ENCODE measurements at places on chromosomes 5 and 9.
A peak's percentile ranks its signal among the peaks of the same experiment; 100 is the strongest.

DNA sequence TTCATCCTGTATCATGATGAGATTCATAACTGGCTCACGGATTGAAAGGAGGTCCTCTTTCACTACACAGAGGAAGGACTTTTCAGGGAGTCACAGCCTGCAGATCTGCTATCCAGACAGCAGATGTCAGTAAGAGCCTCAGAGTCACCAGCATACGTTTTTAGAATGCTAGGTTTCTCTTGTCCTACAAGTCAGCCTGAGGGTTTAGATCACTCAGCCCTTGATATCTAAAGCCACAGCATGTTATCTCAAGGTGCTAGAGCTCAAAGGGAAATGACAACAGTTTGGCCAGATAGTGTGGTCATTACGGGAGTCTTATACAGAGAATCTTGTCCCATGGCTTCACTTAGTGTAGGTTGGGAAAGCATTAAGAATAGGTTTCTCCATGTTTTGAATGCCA is 30.9 kb upstream of the SLC46A2 start:
- DNase-seq, result peak; percentile 3

GRCh38 chr5:65820373-65820772 is 98.4 kb downstream of the NLN start:
- no peak for DNase-seq

DNA sequence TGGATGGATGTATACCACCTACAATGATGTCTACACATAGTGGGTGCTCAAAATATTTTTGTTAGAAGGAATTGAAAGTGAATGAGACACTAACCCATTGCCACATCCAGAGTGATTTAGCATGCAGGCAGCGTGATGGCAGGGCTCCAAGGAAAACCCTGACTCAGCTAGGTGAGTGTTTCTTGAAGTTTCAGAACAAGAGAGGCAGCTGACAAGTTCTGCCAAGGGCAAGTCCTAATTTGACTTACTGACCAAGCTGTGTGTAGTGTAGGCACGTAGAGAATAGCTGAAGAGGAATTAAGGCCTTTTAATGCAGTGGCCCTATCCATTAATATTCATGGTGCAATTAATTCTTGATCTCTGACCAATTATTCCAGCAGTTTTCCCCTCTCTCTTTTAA is 107.8 kb upstream of the ATP10B start:
- no peak for DNase-seq

DNA sequence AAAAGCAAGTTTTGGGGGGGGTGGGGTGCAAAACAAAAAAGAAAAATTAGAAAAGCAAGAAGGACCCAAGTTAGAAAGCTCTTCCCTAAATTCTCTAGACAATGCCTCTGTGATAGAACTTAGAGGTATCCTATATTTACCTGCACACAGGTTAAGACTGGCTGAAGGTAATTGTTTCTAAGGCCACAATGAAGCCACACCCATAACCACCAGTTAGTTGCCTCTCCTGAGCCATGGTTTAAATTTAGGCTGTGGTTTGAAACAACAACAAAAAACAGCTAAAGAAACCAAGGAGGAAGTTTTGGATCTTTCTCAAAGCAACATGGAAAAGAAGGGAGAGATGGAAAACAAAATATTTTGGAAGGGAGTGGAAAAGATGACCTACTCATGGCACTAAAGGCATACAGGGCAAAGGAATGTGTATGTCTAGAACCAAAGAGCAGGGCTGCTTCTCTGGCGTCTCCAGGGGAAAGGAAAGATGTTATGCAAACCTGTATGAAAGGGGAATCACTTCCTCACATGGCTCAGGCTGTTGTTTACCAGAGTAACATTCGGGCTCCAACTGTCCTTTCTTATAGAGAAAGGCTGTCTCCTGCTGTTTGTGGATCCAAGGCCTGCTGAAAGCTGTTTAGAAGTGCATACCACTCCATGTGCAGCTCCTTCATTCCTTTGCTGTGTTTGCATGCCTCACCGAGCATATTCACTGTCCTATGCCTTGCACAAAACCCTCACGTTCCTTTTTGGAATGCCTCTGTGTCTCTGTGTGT is 408.9 kb upstream of the MPDZ start:
- DNase-seq, result no peak

DNA sequence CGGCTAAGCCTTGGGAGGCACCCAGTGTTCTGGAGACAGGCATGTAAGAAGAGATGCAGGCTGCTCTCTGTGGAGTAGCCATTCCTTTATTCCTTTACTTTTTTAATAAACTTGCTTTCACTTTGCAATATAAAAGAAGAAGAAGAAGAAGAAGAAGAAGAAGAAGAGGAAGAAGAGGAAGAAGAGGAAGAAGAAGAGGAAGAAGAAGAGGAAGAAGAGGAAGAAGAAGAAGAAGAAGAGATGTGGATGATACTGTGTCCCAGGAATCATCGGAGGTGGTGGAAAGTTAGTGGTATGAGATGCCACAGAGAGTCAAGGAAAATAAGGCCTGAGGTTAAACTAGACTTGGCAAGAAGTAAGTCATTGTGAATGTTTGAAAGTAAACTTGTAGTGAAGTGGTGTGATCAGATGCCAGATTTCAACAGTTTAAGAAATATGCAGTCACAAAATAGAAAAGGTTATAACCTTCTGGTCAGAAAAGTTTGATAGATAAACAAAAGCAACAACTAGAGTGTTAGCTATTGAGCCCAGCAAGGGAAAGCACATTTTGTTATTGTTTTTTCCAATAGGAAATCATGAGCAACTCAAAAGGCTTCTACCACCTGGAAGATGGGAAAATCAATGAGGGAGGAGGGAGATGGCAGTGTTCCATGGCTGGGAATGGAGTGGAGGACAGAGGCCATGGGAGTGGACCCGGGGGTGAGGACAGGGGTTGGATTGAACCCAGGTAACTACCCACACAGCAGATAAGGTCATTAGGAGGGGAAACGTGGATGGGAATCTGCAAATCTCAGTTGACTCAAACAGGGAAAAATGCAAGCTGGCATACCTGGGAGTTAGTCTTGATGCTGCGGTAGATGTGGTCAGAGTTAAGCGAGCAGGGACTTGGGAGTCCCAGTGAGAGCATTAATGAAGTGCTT is 16.8 kb downstream of the AOPEP start:
- DNase-seq, result no peak

DNA sequence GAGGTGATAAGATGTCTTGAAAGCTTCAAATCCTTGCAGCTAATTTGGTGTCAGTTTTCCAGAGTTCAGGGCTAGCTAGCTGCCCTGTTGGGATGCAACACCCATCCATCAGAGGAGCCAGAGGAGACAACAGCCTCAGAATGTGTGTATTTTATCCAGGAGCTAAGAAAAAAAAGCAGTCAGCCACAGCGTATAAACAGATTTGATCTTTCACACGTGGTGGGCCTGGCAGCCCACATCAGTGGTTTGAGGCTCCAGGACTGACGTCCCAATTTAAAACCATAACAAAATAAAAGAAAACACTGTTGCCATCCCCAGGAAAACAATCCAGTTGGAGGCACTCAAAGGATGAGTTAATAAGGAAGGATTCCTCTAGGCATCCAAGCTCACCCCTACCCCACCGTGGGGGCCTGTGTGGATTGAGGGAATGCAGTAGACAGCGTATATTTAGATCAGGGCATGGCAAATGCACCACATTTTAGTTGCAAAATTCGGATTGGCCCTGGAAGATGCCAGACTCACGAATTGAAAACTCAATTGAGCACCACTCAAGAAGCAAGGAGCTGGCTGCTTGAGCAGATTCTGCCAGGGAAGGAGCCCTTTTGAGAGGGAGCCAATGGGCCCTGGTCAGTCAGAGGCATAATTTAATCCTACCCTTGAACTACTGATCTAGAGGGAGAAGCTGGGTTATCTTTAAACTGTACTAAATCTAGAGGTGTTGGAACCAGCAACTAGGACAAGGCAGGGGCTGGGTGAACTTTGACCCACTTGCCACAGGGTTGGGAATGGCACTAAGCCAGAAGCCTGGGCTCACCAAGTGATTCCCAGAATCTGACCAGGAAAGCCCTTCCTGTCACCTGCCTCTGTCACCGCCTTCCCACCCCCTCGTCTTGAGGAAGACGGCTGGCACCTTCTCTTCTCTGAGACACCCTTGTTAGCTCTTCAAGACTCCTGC is 17.5 kb downstream of the ADRA1B start:
- no peak for DNase-seq

GRCh38 chr9:3824581-3824980 is 298.8 kb upstream of the RFX3 start:
- DNase-seq, result peak; percentile 70

DNA sequence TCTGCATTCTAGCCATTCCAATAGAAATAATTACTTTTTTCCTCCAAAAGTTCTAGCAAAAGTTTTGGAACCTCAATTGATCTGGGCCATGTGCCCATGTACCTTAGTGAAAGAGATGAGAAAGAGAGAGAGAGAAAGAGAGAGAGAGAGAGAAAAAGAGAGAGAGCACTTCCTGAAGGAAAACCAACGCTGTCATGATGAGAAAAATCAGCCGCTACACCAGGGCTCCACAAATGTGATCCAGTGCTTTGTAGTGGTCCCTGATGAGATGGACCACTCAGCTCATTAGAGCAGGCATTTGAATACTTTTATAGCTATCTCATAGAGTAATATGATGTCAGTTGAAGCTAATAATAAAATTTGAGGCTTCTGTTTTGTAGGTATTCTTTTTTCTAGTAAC is 7.7 kb upstream of the GAS1 start:
- no peak for DNase-seq

All from HFF-Myc (cell line).